T-helper 2 cell treated with Interferon-gamma antibody and Interleukin-4, amounts not matched to agents 5 μg/mL and 100 μg/mL, for 36 hours (primary cell): ENCODE measurements at places on chromosomes 12 and 14.

GRCh38 chr12:104048811-104049210 is 1.2 kb downstream of the GLT8D2 start:
- DNase-seq = no peak
- peaks cover 53% of the 10 kb centered on the region for H3K27me3 ChIP-seq
- H3K36me3 ChIP-seq = no peaks in the 10 kb centered on the region
- no peak overlapping the region for H3K27ac ChIP-seq

DNA sequence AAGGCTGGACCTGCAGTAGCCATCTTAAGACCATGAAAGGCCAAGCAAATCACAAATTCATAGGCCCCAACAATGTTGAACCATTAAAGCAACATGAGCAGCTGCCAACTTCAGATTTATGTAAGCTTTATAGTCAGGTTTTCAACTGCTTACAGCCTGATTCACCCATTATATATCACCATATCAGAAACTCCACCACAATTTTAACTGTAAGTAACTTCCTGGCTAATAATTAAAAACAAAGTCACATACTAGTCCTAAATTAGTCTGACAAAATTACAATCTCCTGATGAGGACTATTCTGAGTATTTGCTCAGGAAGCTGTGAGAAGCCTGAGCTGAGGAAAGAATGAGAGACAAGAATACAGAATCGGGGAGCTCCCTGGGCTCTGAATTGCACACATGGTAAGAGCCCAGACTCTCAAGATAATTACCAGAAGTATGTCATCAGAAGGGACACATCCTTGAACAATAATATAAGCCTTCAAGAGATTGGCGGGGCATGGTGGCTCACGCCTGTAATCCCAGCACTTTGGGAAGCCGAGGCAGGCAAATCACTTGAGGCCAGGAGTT is 55.1 kb downstream of the NUMB start:
- no peaks in the 10 kb centered on the region for H3K4me1 ChIP-seq
- no peak overlapping the region for H3K27ac ChIP-seq
- DNase-seq = no peak
- no peaks in the 10 kb centered on the region for H3K27me3 ChIP-seq
- peaks cover 13% of the 10 kb centered on the region for H3K36me3 ChIP-seq

- H3K27ac ChIP-seq = no peak overlapping the region
- H3K27me3 ChIP-seq = no peaks in the 10 kb centered on the region
- no peak for DNase-seq
- H3K4me3 ChIP-seq = no peak overlapping the region
- H3K36me3 ChIP-seq = no peaks in the 10 kb centered on the region
These were observed 57.7 kb downstream of the GALNT9 start for GRCh38 chr12:132271755-132272092.

- H3K4me3 ChIP-seq = no peak overlapping the region
- DNase-seq = no peak
- peaks cover 10% of the 10 kb centered on the region for H3K4me1 ChIP-seq
- peaks cover 10% of the 10 kb centered on the region for H3K36me3 ChIP-seq
- H3K27ac ChIP-seq = no peak overlapping the region
- H3K27me3 ChIP-seq = no peaks in the 10 kb centered on the region
These were observed 17.7 kb downstream of the ETV6 start for GRCh38 chr12:11667171-11667570.

DNA sequence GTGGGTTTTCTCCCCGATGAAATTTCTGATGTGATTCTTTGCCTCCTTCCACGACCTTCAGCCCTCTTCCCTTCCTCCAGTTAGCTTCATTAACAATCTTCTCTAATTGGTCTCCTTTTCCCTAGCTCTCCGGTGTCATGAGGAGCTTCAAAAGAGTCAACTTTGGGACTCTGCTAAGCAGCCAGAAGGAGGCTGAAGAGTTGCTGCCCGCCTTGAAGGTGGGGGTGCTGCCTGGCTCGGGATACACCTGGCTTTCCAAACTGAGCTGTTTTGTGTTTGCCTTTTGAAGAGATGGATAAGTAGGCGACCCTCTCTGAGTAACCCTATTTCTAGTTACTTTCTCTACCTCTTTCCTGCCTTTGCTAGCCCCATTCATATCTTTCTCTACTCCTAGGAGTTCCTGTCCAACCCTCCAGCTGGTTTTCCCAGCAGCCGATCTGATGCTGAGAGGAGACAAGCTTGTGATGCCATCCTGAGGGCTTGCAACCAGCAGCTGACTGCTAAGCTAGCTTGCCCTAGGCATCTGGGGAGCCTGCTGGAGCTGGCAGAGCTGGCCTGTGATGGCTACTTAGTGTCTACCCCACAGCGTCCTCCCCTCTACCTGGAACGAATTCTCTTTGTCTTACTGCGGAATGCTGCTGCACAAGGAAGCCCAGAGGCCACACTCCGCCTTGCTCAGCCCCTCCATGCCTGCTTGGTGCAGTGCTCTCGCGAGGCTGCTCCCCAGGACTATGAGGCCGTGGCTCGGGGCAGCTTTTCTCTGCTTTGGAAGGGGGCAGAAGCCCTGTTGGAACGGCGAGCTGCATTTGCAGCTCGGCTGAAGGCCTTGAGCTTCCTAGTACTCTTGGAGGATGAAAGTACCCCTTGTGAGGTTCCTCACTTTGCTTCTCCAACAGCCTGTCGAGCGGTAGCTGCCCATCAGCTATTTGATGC is 797 bp downstream of the ESPL1 start:
- H3K27me3 ChIP-seq = no peaks in the 10 kb centered on the region
- H3K4me1 ChIP-seq = peaks cover 39% of the 10 kb centered on the region
- peak overlapping the region; percentile 95 for H3K27ac ChIP-seq
- DNase-seq = no peak

GRCh38 chr14:74619672-74620131 is 7.7 kb upstream of the LTBP2 start:
- peaks cover 41% of the 10 kb centered on the region for H3K4me1 ChIP-seq
- H3K4me3 ChIP-seq = no peak overlapping the region
- H3K36me3 ChIP-seq = no peaks in the 10 kb centered on the region
- no peak overlapping the region for H3K27ac ChIP-seq
- DNase-seq = no peak

DNA sequence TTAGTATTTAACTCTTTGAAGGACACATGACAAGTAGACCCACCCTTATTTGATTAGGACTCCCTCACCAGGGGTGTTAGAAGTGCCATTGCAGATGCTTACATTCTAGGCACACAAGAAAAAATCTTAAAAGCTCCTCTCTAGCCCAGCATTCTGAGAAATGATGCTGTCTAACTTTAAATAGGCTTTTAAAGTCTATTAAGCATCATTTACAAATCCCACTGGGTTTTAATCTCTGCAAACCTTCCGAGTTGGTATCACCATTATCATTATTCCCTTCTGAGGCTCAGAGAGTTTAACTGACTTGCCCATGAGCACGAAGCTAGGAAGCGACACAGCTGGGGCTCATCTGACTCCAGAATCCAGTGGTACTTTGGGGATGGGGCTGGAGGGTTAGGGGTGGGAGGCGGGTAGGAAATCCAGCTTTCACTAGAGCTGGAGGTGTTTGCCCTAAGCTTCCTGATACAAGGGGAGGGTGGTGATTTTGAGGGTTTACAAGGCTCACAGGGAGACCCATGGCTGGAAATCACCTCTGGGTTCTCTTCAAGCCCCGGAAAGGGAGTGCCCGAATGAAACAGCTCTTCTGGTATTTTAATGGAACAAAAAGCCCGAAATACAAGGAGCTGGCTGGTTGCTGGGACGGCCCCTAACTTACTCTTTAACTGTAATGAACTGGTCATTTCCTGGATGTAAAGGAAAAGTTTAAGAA is 109.2 kb upstream of the FUT8 start:
- peaks cover 3% of the 10 kb centered on the region for H3K36me3 ChIP-seq
- H3K4me1 ChIP-seq = peaks cover 58% of the 10 kb centered on the region
- peak overlapping the region; percentile 56 for H3K4me3 ChIP-seq
- H3K27ac ChIP-seq = peak overlapping the region; percentile 88
- no peaks in the 10 kb centered on the region for H3K27me3 ChIP-seq

DNA sequence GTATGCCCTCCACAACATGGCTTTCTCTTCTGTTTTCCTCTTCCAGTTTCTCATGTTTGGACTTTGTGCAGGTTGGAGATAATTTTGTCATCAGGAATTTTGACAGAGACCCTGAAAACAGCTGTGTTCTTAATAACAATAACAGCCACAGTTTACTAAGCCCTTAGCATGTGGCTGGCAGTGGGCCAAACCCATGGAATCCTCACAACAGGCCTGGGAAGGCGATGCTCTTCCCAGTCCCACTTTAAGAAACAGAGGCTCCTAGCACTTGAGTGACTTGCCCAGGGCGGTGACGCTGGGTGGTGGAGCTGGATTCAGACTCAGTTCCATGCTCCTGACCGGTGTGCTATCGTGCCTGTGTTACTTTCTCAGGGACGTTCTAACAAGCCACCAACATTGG is 20.1 kb upstream of the PLEKHG3 start:
- peaks cover 15% of the 10 kb centered on the region for H3K4me1 ChIP-seq
- peaks cover 3% of the 10 kb centered on the region for H3K27me3 ChIP-seq
- H3K36me3 ChIP-seq = no peaks in the 10 kb centered on the region
- no peak overlapping the region for H3K27ac ChIP-seq

DNA sequence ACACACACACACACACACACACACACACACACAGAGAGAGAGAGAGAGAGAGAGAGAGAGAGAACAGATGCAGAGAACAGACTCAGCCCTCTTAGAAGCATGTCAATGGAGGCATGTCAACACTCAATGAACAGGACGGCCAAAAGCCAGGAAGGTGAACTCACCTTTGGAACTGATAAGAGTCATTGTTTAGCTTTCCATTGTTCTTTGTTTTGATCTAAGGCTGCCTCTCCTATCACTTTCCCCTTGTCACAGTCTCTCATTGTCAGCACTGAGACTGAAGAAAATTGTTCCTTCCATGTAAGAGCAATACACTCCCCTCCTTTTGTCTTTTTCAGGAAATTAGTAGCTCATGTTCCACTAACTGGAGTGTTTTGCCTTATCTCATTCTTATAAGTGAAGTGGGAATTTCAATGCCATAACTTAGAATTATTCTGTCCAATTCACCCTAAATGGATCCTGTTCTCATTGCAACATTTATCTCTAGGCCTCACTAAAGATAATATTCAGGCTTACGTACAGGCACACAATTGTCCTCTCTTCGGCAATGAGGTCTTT is 218.0 kb downstream of the DUSP6 start:
- peaks cover 26% of the 10 kb centered on the region for H3K4me1 ChIP-seq
- no peak overlapping the region for H3K27ac ChIP-seq
- H3K4me3 ChIP-seq = no peak overlapping the region
- no peaks in the 10 kb centered on the region for H3K27me3 ChIP-seq

DNA sequence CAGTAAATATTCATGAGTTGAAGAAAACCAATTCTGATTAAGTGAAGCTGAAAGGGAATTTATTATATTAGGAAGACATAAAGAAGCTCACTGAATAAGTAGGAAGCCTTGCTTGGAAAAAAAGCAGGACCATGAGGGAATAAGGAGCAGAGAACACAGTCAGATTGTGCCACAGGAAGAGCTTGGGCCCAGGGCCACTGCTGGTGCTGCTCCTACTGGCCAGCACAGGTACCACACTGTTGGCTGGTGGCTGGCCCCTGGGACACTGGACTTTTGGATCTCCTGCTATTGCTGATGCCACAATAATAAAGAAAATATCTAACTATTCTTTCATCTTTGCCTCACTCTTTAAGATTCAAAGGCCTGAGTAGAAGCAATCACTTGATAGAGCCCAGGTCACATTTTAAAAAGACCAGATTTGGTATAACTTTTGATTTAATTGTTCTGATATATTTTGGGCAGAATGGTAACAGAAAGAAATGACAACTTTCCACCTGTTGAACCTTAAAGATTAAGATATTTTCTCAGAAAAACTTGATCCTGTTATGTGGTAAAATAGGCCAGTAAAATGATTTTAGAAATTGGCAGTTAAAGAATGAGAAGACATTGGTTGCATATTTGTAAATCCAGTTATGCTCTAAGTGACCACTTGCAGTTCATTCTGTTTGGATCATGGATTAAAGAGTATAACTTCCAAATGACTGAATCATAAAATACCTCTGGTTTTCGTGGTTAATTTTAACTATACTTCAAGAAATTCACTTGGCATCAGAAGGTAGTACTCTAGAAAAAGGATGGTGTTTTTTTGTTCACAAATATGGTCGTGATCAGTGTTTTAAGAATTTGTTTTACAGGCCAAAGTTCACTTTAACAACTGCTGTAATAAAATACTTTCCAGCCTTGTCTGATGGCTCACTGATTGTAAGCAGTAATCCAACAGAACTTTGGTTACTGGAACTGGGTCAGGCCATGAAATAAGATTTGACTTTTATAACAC is 68.3 kb downstream of the DERA start:
- peaks cover 2% of the 10 kb centered on the region for H3K4me1 ChIP-seq
- peaks cover 2% of the 10 kb centered on the region for H3K36me3 ChIP-seq
- no peak overlapping the region for H3K27ac ChIP-seq

DNA sequence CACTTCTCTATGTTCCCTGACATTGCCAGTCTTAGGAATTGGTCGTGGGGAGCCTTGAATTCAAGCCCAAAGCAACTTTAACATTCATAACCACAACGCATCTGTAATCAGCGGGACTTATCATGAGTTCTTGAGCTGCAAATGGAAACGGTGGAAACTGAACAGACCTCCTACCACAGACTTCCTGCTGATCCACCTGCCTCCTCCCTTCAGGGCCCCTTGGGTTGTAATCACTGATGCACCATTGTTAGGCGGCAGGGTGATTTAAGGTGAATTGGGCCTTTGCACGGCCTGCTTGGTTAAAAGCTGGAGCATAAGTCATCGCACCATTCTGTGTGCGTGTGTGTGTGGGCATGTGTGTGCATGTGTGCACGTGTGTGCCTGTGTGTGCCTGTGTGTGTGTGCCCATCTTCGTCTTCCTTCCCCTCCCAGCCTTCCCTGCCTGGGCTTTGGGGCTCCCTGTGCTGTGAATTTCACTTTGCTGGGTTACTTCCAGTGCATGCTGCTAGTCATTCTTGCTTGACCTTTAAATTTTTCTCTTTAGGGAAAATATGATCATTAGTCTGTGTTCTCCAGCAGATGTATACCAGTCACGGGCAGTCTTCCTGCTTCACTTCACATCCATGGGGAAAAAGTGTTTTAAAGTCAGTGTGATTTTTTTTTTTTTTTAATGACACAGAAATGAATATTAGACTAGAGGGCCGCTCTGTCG is 29.1 kb downstream of the CHST11 start:
- peak overlapping the region; percentile 67 for H3K4me3 ChIP-seq
- H3K4me1 ChIP-seq = peaks cover 89% of the 10 kb centered on the region
- peak overlapping the region; percentile 82 for H3K27ac ChIP-seq
- DNase-seq = peak; percentile 53
- H3K36me3 ChIP-seq = peaks cover 71% of the 10 kb centered on the region
